IMR-90 (cell line): ENCODE measurements at places on chromosomes 16 and 17. TPM values are rescaled to one million over a fixed set of nuclear protein-coding genes. Genes with fewer than 3 reads are reported as not detected.

Gene SHBG
- total RNA-seq, result 0.36 TPM in 1 of 2 replicates, not detected in the other

DNA sequence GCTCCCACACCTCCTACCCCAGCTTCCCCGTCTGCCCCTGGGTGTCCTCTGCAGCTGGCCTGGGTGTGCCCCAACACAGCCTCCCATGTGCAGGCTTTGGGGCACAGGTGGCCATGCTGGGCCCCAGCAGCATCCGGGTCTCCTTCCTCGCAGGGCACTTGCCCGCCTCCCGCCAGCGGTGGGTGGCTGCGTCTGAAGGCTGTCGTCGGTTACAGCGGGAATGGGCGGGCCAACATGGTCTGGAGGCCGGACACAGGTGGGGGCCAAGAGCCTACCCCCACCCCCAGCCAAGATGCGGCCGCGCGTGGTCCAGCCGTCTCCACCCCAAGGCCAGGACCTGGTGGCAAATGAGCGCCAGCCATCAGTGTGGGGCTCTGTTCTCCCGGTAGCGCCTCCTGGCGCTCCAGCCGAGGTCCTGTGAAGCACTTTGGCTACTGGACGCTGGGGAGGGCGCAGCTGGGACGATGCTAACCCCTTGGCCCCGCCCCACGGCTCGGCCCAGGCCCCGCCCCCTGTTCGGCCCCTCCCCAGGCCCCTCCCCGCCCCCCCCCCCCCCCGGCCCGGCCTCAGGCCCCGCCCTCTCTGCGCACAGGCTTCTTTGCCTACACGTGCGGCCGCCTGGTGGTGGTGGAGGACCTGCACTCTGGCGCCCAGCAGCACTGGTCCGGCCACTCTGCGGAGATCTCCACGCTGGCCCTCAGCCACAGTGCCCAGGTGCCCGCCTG, 7.3 kb upstream of the RHOT2 start:
- peak; percentile 77 for DNase-seq

- DNase-seq, result no peak
These were observed 194.6 kb upstream of the DYNLRB2 start for GRCh38 chr16:80346111-80346632.

- DNase-seq, result no peak
These were observed 2.1 kb downstream of the FAM20A start for GRCh38 chr17:68599091-68599490.

Gene CSF3
- total RNA-seq, result not detected in 2 replicates
